GM23338 (cell line): ENCODE measurements at places on chromosomes 6 and 20. TPM values are rescaled to one million over a fixed set of nuclear protein-coding genes. Genes with fewer than 3 reads are reported as not detected.

DNA sequence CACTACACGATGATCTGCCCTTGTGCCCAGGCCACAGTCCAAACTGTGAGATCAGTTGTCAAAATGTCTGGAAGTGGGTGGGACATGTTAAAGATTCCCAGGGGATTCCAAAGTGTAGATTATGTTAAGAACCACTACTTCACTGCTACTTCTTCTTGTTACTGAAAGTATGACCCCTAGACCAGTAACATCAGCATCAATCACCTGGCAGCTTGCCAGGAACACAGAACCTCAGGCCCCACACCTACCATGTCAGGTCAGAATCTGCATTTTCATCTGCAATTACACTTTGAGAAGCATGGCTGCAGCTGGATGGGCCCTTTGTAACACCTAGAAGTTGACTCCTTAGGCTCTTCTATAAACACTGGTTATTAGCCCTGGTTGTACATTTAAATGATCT, 36.1 kb downstream of the RFPL4B start:
- no peaks in the 10 kb centered on the region for H3K4me1 ChIP-seq
- no peak for DNase-seq
- H3K27ac ChIP-seq = no peak overlapping the region

DNA sequence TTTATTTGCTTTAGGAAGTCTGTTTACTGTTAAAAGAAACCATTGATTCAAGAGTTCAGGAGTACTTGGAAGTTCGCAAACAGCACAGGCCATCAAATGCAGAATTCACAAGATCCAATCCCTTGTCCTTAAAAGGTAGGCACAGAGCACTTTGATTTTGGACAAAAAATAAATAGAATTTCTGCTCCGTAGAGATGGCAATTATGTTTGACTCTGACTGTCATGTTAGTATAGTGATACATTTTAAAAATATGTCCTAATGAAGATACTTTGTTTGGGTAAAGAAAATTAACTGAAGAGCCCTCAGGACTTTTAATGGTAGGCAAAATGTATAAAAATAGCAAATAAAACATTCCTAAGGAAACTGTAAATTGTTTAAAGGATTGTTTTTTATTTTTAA, 113.1 kb downstream of the JAG1 start:
- H3K36me3 ChIP-seq = no peaks in the 10 kb centered on the region
- H3K4me1 ChIP-seq = peaks cover 29% of the 10 kb centered on the region
- H3K4me3 ChIP-seq = no peak overlapping the region
- no peaks in the 10 kb centered on the region for H3K27me3 ChIP-seq
- no peak for DNase-seq

DNA sequence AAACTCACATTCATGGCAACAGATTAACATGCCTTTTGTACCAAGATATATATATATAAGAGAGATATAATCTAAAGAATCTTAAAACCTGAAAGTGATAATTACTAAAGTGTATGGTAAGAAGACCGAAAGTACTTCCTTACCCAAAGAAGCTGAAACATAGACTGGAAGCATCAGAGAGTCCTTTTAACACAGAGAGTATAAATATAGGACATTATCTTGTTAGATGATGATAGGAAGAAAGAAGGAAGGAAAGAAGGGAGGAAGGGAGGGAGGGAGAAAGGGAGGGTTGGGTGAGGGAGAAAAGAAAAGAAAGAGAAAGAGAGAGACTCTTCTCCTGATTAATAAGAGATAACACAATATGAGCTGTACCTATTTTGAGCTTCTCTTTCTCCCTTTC, 68.2 kb downstream of the PHIP start:
- no peaks in the 10 kb centered on the region for H3K27me3 ChIP-seq
- H3K36me3 ChIP-seq = peaks cover 10% of the 10 kb centered on the region; the same call in 1 of the 2 replicates
- no peak overlapping the region for H3K4me3 ChIP-seq
- H3K27ac ChIP-seq = no peak overlapping the region
- H3K4me1 ChIP-seq = no peaks in the 10 kb centered on the region

DNA sequence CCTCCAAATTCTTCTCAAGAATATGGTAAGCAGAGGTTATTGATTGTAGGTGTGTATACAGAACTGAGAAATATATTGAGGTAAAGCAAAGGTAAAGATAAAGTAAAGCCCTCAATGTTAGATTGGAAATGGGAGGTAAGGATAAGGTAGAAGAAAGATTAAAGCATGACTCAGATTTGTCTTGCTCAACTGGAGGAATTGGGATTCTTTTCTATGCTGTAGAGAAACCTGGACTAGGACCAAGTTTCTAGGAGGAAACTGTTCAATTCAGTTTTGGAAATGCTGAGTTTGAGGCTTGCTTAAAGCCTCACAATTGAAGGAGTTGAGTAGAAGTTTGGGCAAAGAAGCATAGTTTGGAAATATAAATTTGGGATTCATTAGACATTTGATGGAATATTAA, 634.0 kb upstream of the PTCHD4 start:
- H3K27ac ChIP-seq = no peak overlapping the region
- DNase-seq = no peak
- no peaks in the 10 kb centered on the region for H3K4me1 ChIP-seq
- no peaks in the 10 kb centered on the region for H3K27me3 ChIP-seq
- no peak overlapping the region for H3K4me3 ChIP-seq

MAD2L1BP gene
- total RNA-seq = 39.6 and 51.7 TPM in 2 replicates
